ENCODE measurements at places on chromosomes 1 and 21. TPM values are rescaled to one million over a fixed set of nuclear protein-coding genes. Genes with fewer than 3 reads are reported as not detected.

- peak; percentile 81 for DNase-seq
Observed at GRCh38 chr1:216723274-216723780, at the start of gene ESRRG. Gene ESRRG, minus strand, starts transcription at chr1:216723429. Its CDS starts 130 bp downstream, at chr1:216723299.

DNA sequence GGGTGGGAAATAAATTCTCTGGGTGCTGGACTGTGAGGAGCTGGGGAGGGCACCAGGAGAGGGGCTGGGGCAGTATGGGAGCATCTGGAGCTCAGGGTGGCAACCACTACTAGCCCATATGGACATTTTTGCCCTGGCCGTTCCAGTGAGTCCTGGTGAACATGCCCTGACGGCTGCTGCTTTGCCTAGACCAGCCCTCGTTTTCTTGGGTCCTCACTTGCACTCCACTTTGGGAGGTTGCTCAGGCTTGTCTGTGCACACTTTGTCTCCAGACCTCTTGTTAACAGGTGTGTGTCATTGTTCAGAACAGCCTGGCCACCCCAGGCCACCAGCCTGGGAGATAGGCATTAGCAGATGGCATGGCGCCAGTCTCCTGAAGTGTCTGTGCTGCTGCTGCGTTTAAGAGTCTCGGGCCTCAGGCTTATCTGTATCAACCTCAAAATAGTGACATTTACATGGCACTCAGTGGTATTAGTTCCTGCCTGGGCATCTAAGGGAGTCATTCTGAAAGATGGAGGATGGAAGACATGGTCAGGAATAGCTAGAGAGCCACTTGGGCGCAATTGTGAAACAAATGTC lies 190.5 kb downstream of the PTPRU start:
- no peak for DNase-seq

- DNase-seq: peak; percentile 78
Observed at GRCh38 chr1:86788300-86789206, 84.2 kb downstream of the SH3GLB1 start.

DNA sequence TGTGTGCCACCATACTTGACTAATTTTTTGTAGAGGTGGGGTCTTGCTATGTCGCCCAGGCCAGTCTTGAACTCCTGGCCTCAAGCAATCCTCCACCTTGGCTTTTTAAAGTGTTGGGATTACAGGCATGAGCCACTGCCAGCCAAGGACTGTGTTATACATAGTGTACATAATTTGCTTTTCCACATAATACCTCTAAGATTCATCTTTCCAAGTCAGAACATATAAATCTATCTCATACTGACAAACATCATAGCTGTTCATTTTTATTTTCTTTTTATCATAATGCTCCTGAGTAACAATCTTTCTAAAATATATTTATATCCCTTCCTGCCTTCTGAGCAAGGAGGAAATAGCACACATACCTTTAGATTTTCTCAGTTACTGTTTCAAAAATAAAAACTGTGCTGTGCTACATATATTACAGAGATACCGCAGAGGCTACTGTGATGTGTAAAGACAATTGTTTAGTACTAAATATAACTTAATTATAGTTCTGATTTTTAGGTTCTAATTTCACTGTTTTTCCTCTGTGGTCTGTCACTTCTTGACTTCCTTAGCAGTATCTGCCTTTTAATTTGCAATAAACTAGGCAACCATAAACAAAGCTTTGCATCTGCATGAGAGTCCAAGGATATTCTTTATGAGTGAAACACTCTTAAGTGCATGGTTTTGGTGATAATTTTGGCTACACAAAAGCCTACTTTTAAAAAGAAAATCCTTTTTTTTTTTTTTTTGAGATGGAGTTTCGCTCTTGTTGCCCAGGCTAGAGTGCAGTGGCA lies 59.3 kb downstream of the EYA3 start:
- no peak for DNase-seq

DNA sequence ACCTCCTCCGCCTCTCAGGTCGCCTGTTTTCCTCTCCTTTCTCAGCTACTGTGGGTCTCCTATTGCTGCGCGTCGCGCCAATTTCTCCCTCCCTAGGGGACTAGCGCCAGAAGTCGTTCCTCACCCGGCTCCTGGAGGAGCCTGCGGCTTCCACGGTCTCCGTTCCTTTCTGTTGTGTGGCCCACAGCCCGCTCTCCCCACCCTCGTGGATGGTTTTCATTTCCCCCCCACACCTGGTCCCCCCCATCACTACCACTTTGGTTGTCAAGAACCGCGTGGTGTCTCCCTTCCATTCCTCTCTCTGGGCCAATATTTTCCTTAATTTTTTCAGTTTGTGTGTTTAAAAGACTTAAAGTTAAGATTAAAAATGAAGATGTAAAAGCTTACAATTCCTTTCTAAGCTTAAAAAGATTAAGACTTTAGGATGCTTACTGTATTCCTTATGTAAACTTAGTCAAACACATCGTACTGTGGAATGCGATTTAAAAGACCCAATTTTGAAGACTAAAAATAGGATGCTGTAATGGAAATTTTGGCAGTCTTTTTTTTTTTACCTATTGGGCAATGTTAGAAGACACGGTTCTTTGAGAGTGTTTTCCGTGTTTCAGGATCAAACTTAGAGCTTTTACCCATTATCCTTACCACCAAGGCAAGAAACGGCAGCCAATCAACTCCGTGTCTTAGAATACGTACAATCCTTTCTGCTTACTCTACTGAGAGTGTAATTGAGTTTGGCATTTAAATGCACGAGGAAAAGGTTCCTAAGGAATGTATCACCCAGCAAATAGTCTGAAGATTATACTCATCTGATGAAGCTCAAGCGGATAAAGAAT lies 773 bp downstream of the CNST start:
- DNase-seq: no peak

- DNase-seq: no peak
Observed at GRCh38 chr21:31920275-31920674, 47.5 kb downstream of the HUNK start.

SAMSN1 gene
- total RNA-seq: 2.4 TPM

IARS2 gene
- total RNA-seq: 82.3 TPM
